Activated CD8-positive, alpha-beta memory T cell treated with anti-CD3 and anti-CD28 coated beads for 1 hour (primary cell): ENCODE measurements at places on chromosomes 6 and 20.
A peak's percentile ranks its signal among the peaks of the same experiment; 100 is the strongest.

DNA sequence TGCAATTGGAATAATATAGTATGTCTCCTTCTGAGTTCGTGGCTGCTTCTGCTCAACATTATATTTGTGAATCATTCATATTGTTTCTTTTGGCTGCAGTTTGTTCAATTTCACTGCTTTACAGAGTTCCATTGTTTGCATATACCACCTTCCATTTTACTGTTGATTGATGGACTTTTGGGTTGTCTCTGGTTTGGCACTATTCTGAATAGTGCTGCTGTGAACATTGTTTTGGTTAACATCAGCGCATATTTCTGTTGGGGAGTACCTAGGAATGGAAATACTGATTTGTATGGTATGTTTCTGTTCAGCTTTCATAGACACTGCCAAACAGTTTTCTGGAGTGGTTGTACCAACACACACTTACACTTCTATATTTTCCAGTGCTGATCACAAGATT is 46.9 kb downstream of the UST start:
- no peak for DNase-seq

DNA sequence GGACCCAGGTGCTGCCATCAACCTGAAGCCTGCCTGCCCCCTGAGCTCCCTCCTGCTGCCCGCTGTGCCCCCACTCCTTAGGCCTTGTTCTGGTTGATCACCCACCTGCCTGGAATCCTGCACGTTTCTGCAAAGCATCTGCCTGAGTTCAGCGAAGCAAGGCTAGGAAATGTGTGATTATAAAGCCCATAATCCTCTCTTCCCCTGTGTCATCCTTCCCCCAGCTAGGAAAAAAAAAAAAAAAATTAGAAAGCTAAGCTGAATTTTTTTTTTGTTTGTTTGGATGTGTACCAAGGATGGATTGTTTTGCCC is 93.2 kb downstream of the FOXA2 start:
- DNase-seq: no peak

DNA sequence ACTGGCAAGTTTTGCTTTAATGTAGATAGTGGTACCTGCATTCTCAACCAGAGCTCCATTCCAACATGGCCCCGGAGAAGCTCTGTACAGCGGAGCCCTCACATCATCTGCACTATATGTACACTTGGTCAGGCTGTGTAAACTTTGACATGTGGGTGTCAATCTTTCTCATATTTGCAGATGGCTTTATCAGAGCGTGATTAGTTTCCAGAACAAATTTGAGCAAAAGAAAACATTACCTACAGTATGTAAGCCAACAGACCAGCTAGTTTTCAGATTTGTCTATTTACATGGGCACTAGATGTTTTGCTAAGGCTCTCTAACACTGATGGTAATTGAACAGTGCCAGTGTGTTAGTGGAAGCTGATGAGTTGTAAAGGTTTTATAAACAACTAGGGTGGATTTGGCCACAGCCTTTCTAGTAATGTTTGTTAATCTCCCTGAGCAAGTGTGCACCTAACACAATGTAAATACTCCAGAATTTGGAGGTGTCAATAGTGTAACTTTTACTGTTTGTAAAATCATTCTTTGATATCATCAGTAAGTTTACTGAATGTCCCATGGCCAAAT is 131.8 kb downstream of the FOXA2 start:
- DNase-seq: no peak

DNA sequence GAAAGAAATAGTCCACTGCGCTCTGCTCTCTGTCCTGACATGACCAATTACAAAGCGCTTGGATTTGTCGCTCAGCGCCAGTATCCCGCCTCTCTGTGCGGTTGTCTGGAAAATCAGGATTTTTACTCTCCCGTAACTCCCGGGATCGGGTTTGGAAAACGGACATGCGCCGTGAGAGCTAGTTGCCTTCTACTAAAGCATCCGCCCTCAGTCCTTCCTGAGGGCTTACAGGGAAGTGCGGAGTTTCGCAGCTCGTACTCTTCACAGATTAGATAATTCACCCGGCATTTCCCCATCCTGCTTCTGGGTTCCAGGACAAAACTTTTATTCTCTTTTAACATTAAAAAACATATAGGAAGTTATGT is 427 bp upstream of the MKKS start:
- peak; percentile 40 for DNase-seq

GRCh38 chr6:68757821-68758220 is 122.7 kb downstream of the ADGRB3 start:
- no peak for DNase-seq

DNA sequence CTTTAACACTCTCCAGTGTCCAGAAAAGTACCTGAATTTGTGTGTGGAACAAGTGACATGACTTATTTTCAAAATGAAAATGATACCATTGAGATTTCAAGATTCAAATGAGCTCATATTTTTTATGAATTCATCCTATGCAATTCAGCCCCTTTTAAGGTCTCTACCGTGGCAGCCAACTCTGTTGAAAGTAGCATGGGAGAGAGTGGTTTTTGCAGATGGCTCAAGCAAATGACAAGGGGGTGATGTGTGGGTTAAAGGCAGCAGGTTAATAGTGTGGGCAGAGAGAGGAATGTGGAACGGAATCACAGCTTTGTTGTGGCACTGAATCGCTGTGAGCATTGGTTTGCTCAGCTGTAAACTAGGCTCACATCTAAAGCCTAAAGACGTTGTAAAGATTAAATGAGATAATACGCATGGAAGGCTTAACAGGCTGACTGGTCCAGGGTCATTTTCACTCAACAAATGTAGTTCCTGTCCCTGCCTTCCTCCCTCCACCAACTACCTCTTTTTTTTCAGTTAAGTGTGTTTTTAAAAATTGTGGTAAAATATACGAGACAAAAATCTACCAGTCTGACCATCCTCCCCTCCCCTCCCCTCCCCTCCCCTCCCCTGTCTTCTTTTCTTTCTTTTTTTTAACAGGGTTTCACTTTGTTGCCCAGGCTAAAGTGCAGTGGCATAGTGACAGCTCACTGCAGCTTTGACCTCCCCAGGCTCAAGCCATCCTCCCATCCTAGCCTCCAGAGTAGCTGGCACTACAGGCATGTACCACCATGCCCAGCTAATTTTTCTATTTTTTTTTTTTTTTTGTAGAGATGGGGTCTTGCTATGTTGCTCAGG is 114.7 kb upstream of the ZNF217 start:
- no peak for DNase-seq

GRCh38 chr6:130896249-130896648 is 69.0 kb downstream of the SMLR1 start:
- DNase-seq: no peak

DNA sequence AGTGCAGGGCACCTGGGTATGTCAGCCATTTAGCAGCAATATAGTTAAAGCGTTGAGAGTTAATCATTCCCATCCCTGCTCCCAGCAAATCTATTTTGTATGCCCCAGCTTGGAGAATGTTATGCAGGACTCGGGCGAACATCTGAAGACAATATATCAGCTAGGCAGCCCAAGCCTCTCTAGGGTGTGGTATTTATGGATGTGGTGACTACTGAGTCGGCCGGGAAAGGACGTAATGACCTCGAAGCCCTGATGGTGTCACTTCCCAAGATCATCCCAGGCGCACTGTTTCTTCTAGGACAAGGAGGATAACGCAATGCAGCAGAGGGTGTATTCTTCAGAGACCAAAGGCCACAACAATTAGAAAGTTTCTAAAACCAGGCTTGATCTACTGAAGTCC is 63.6 kb upstream of the FAM184A start:
- DNase-seq: no peak

GRCh38 chr6:36095497-36096391 is 34.6 kb upstream of the MAPK13 start:
- no peak for DNase-seq

- no peak for DNase-seq
Measured at GRCh38 chr20:21099751-21100577, 6.2 kb downstream of the LINC00237 start.
